ENCODE measurements at places on chromosomes 7 and 10.

DNA sequence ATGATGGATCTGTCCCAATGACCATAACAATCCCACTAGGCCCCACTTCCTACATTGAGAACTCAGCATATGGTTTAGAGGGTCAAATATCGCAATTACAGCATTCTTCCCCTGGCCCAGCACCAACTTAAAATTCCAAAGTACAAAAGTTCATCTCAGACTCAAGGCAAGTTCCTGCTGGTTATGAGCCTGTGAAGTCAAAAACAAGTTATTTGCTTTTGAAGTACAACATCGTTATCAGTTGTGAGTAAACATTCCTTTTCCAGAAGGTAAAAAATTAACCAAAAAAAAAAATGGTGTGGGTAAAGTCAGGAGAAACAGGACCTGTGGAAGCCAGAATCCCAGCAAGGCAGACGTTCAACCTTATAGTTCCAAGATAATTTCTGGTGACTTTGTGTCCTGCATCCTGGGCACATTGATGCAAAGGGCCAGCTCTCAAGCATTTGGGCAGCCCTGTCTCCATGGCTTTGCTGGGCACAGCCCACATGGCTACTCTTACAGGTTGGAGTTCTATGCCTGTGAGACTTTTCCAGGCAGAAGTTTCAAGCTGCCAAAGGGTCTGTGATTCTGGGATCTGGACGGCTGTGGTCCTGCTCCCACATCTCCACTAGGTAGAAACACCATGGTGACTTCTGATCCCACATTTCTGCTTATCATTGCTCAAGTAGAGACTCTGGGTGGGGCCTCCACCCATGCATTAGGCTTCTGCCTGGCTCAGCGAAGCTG, 37.5 kb downstream of the AKR1C8 start:
- no peak for DNase-seq

DNA sequence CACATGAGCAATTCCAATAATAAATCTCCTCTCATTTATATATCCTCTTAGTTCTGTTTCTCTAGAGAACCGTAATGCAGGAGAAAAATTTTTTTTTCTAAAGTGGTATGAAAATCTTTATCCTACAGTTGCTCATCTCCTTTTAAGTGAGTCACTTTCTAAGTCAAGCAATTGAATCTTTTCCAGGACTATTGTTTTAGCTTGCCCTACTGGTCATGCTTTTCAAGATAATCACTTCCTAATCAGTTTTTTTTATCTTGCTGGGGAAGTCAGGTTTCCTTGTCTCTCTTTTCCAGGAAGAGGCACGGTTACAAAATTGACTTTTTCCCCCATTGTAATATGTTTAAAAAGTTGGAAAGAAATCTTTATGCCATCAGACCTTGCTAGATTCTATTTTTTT, 44.0 kb downstream of the INPP5F start:
- DNase-seq: no peak

DNA sequence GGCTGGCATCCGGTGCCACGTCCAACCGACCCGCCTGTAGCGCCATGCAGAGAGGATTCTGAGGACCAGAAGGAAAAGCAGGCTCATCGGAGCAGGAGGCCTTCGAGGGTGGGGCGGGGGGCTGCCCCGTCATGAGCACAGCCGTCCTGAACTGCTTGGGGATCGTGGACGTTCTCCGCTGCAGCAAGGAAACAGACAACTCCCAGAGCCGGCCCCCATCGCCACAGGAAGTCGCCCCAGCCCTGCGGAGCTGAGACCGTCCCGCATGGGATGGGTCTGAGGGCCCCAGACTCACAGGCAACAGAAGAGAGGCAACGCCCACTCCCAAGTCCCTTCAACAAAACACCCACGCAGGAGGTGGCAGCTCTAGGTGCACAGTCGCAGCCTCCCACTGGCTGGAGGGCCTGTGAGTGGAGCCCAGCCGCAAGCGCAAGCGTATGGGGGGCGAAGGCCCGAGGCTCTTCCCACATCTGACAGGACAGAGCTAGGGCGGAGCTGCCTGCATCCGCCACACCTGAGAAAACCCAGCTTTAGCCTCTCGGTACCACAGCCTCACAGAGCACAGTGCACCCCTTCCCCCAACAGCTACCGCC, 64.7 kb upstream of the TNRC18 start:
- peak; percentile 24 for DNase-seq

DNA sequence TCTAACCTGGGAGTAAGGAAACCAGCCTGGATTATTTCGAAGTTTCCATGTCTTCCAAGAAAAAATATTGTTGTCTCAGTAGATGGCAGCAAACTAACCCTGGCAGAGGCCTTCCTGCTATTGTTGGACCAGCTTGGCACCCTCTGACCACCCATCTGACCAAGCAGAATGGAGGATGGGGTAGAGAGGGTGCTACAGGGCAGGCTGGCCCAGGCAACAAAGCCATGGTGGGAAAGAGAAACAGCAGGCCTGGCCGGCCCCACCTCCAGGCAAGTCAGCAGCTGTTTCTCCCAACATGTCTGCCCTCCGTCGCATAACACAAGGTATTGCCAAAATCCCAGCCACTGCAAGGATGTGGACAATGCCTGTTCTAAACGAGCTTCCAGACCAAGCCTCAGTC, 95.0 kb downstream of the FAM53B start:
- no peak for DNase-seq

GRCh38 chr10:126670895-126671261, 385 bp upstream of the C10orf90 start:
- no peak for DNase-seq

- DNase-seq: no peak
These were observed 9.8 kb upstream of the AGK start for GRCh38 chr7:141541375-141541774.

- no peak for DNase-seq
These were observed 14.9 kb downstream of the RHEB start for GRCh38 chr7:151504715-151505326.

DNA sequence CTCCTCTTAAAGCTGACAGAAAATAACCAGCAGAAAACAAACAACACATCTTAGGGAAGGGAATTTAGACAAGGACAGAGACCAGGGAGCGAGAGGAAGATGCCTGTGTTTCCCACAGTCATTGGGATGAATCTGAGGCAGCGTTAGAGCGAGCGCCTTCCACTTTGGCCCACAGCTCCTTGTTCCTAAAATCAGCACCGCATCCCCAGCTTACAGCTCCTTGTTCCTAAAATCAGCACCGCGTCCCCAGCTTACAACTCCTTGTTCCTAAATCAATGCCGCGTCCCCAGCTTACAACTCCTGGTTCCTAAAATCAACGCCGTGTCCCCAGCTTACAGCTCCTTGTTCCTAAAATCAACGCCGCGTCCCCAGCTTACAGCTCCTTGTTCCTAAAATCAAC, 593.3 kb downstream of the PTPRN2 start:
- DNase-seq: no peak

DNA sequence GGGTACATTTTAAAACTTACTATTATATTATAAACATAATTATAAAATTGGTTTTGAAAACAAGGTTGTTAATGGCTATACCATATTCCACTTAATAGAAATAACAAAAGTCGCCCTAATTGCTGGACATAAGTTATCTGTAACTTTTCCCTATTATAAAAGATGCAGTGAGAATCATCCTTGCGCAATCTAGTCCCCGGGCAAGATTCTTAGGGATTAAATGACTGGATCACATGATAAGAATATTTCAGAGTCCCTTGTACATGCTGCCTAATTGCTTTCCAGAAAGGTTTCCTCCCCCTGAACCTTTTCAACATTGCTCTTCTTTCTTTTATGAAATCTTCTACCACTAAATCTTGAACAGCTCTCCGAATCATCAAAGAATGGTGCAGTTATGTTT, 479.8 kb upstream of the MKI67 start:
- no peak for DNase-seq

DNA sequence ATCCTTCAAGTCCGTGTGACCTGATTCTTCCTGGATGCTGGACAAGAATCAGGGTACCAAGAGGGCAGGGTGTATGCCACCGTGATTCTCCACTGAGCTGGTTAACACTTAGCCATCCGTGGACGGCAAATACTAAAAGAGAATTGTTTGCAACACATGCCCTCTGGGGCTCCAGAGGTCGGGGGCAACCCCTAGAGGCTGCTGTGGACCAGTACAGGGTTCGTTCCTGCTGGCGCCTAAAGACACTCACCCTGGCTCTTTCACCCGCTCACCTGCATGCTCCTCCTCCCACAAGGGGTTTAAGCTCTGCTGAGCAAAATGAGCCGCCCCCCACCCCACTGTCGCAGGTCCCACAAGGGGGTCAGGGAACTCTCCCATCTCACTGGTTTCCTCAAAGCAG, 148.7 kb upstream of the ITGB1 start:
- no peak for DNase-seq

DNA sequence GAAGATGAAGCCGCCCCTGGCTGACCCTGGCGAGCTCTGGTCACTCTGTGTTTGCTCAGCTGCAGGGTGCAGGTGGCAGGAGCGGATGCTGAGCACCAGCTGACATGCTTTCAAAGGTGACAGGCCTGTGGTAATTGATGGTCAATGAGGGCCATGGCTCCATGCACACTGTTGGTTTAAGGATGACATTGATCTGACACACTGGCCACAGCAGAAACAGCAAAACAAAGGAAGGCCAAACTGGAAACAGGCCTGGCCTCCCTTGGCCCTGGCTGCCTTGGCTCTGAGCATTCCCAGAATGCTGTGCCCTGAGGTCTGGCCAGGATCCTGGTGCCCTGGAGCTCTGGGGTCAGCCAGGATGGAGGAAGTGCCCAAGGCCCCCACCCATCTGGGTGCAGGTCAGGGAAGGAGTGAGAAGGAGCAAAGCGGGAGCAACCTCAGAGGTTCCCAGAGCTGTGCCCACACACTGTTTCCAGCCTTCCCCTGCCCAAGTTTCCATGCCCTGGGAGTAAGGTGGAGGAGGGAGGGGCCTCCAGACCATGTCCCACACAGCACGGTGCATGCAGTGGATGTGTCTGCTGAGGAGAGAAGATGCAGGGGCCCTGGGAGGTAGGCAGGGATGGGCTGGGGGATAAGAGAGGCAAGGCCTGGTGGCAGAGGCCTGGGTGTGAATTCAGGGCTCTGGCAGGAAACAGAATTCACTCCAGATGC, 302.2 kb downstream of the RPS24 start:
- DNase-seq: no peak

DNA sequence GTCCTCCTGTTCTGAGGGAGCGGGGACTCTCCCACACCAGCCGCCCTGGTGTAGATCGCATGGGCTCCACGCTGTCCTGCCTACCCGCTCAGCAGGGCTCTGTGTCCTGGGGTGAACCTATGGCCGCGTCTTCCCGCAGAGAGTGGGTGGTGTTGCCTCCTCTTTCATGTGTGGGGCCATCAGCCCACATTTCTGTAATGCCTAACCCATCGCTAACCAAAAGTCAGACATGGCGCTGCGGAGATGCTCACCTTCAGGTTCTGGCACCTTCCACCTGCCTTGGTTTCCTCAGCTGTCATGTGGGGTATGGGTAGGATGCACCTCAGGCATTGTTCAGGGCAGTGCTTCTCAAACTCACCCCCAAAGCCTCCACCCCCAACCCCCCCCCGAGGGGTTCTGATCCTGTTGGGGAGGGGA, 50.5 kb upstream of the CAMK2B start:
- DNase-seq: no peak

DNA sequence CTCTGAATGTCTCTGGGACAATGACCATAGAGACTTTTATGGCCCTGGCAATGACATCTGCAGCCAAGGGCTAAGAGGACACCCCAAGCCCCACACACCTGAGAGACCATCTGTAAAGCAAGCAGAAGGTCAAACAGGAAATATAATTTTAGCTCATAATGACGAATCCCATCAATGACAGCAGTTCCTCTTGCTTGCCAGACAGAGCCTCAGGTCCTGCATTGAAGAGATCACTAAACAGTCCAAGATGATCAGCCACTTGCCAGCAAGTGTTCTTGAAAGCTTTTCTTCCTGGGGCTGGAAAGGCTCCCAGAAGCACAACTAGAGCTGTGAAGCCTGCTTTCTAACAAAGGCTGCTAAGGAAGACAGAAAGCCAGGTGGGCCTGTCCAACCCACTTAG, 993.7 kb upstream of the AUTS2 start:
- DNase-seq: no peak

GRCh38 chr7:158617737-158618128, 30.1 kb upstream of the PTPRN2 start:
- no peak for DNase-seq
